Activated T-helper 2 cell treated with anti-CD3 and anti-CD28 coated beads, Interferon-gamma antibody, Interleukin-2, Interleukin-4, amounts not matched to agents 10 μg/mL and 5 μg/mL and 100 μg/mL, durations not matched to agents 14 hours and 24 hours and 36 hours (primary cell): ENCODE measurements at places on chromosomes 5 and 9. TPM values are rescaled to one million over a fixed set of nuclear protein-coding genes. Genes with fewer than 3 reads are reported as not detected.

Gene PRELID2
- total RNA-seq: 5.6 and 7.1 TPM in 2 replicates

Gene GCNT4
- total RNA-seq: 0.28 and 0.37 TPM in 2 replicates

GRCh38 chr9:130149654-130150286 is 22.4 kb upstream of the NCS1 start:
- DNase-seq: no peak

DNA sequence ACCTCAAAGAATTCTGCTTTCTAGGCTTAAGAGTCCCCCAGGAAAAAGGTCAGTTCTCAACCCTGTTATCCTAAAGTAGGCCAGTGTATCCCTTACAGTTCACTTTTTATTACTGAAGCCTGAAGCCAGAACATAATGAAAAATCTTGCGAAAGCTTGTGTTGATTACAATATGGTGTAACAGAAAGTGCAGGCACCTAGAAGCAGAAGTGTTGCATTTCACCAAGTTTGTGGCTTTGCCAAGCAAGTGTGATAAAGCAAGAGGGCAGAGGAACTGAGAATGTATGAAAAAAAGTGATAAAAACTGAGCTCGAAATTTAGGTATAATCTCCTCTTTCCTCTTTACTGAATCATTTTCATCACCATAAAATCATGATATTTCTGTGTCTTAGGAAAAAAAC is 26.2 kb downstream of the AGTPBP1 start:
- DNase-seq: no peak

DNA sequence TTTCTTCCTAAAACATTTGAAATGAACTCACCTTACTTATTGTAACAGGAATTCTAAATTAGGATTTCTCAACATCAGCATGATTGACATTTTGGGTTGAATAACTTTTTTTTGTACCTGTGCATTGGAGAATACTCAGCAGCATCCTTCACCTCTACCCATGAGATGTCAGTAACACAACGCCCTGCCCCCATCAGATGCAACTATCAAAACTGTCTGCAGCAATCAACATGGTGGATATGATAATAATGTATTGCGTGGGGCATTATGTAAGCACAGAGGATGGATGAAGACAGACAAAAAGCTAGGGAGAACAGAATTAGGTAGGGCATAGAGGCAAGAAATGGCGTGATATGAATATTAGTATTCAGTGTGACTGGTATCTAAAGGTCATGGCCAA is 94.1 kb downstream of the PLK2 start:
- DNase-seq: no peak

GRCh38 chr9:83992407-83992806 is 11.8 kb downstream of the RMI1 start:
- DNase-seq: no peak

DNA sequence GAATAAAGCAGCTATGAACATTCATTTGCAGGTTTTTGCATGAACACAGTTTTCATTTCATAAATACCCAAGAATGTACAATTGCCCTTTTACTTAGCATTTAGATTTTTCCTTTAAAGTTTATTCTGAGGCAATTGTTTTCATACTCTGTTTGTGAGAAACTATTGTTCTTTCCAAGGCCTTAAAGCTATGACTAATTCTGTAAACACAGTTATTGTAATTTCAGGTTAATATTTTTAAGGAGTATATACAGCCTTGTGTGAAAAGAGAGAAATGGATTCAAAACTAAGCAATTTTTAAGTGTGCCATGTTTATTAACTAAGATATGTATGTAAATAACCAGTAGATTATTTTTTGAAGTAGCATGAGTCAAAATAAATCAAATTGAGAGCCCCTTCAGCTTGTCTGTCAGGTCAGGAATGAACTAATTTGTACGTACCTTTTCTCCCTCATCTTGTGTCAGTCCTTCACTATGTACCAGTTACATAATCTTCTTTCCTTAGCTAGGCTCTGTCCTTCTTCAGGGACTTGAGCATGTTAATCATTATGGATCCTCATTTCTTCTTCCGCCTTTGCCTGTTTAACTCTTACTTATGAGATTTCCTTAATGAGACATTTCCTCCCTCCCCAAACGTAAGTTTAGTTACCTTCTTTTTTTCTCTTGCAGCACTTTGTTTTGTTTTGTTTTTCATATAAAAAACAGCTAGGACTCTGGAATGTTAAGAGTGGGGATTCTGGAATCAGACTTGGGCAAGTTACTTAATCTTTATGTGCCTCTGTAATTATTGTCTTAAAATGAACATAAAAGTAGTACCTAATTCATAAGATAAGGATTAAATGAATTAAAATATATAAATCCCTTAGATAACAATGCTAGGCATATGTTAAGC is 63.6 kb downstream of the NIPBL start:
- DNase-seq: no peak

GRCh38 chr5:50653946-50654345 is 12.5 kb upstream of the PARP8 start:
- no peak for DNase-seq

- no peak for DNase-seq
Measured at GRCh38 chr5:16508730-16509531, 43.3 kb upstream of the ZNF622 start.
